ENCODE measurements at places on chromosomes 3 and 15. TPM values are rescaled to one million over a fixed set of nuclear protein-coding genes. Genes with fewer than 3 reads are reported as not detected.

The CLASP2 gene
- 60.5 TPM for total RNA-seq

The CD96 gene
- total RNA-seq = not detected

The FEZF2 gene
- total RNA-seq = not detected

The PLCH1 gene
- 0.09 TPM for total RNA-seq

The HTR3E gene
- total RNA-seq = not detected
